ENCODE measurements at places on chromosomes 11 and 22.

DNA sequence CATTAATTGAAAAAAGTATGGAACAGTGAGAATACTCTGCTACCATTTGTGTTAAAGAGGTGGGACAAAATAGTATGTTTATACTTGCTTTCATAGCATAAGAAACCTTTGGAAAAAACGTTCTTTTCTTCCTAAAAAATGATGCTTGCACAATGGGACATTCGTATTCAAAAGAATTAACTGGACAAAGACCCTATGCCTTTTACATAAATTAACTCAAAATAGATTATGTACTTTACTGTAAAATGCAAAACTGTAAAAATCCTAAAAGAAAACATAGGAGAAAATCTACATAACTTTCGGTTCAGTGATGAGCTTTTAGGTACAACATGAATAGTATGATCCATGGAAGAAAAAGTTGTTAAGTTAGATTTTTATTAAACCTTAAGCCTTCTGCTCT lies 166.2 kb downstream of the NELL1 start:
- no peak for DNase-seq

- no peak for DNase-seq
Measured at GRCh38 chr11:117717485-117718314, 79.3 kb downstream of the DSCAML1 start.

DNA sequence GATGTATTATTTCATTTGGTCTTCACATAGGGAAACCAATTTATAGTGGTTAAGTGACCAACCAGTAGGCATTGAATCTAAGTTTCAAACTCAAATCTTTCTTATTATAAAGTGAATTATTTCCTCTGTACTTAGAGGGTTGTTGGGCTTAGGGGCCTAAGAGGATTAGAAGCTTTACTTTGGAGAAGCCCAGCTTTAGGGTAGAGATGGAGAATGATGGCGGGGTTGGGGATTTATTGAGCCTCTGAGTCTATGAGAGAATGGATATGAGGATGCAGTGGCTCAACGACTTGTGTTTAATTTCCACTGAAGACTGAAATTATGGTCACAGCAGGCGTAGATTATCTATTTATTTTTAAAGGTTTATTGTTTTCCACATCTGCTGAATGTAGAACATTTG lies 55.5 kb downstream of the CHRDL2 start:
- DNase-seq: no peak

DNA sequence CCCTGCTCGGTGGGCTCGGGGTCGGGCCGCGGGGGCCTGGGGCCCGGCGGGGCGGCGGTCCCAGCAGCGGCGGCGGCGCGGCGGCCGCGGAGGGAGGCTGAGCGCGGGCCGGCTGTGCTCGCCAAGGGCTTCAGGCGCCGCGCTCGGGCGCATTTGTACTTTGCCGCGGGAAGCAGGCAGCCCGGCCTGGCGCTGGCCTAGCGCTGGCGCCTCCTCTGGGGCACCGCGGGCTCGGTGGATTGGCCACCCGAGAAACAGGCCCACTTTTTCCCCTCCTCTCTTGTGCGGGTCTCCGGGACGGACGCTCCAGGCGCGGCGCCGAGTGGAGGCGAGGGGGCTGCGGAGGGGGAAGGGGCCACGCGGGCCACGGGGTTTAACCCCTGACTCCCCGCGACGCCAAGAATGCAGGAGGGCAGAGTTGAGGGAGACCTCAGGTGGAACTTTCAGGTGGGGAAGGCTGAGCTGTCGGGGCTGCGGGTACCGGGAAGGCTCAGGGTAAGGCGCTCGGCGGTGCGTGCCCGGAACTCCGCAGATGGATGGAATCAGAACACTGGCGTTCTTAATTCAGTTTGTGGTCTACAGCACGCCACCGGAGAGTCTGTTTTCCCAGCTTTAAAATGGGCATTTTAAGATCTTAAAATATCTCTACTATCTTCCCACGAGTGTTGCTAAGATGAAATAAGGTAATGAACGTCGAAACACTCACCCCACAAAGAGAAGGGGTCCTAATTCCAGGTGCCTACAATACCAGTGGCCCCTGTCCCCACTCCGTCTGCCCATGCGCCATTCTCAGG lies at the start of gene CHRDL2:
CHRDL2 (minus strand) TSS at position 126 of the 794 bp plus-strand sequence. CDS start 538 bp downstream, outside the sequence.
- DNase-seq: no peak

GRCh38 chr22:48927591-48927990 lies 900.1 kb downstream of the BRD1 start:
- no peak for DNase-seq

- DNase-seq: peak; percentile 80
Measured at GRCh38 chr22:49724893-49725489, 102.7 kb downstream of the BRD1 start.

- no peak for DNase-seq
Measured at GRCh38 chr11:108498816-108499408, 728 bp upstream of the POGLUT3 start.

DNA sequence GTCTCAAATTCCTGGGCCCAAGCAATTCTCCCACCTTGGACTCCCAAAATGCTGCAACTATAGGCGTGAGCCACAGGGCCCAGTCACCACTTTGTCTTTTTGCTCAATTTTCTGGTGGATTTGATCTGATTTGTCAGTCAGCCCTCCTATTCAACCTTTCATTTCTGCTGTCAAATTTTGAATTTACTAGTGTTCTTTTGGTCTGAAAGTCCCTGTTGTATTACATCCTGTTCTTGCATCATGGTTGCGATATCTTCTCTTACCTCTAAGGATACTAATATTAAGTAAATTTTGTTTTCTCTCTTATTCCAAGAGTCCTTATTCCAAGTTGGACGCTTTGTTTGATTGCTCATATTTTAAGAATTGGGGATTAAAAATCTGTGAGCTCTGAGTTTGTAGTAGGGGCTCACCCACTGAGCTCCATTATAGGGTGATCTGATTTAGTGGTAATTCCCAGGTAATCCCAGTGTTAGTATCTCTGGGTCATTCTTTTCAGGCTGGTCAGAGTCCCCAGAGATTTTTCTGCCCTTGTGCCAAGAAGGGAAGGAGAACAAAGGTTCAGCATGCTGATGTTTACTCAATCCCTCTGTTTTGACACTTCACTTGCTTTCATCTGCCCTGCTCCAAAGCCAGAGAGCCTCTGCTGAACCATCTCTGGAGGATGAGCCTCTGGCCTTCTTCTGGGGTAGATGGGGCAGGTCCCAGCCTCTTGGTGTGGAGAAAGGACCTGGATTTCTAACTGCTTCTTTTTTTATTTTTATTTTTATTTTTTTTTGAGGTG lies 10.0 kb downstream of the UPB1 start:
- DNase-seq: no peak

DNA sequence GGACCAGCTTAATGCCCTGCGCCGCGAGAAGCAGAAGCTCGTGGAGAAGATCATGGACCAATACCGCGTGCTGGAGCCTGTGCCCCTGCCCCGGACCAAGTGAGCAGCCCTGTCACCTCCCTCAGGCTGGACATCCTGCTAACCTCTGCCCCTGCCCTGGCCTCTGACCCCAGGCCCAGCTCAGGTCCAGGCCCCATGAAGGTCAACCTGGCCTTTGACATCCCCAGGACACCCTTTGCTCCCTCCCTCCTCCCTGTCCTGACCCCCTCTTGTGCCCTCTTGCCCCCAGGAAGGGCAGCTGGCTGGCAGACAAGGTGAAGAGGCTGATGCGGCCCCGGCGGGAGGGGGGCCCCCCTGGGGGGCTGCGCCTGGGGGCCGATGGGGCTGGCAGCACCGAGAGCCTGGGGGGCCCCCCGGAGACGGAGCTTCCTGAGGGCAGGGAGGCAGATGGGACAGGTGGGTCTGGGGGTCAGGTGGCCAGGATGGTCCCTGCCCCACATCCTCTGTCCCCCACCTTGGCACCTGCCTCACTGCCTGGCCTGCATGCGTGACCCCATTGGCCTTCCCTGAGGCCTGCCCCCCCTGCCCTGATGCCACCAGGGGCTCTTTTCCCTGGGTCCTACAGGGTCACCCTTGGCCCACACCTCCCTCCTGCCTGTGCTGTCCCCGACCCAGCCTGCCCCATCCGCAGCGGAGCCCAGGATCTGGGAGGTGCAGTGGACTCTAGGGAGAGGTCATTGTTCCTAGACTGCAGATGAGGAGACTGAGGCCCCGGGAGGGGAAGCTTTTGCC lies 5.1 kb upstream of the RPS6KA4 start:
- no peak for DNase-seq

- DNase-seq: no peak
Measured at GRCh38 chr11:27041141-27041899, 705 bp downstream of the BBOX1 start.

GRCh38 chr11:69073469-69073868 lies 24.7 kb downstream of the TPCN2 start:
- no peak for DNase-seq

GRCh38 chr11:75852406-75853017 lies 37.5 kb downstream of the UVRAG start:
- no peak for DNase-seq

DNA sequence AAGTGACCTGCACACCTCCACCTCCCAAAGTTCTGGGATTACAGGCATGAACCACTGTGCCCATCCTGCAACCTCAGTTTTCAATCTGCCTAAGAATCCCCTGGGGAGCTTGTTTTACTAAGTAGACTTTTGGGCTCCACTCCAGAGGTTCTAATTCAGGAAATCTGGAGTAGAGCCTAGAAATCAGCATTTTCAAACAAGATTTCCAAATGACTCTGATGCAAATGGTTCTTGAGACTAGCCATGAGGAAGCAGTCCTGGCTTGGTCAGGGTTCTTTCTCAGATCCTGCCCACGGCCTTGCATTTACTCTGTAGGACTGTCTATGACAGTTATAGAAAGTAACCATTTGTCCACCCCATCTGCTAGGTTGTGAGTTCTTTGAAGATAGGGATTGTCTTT lies 1.6 kb upstream of the KCNE3 start:
- no peak for DNase-seq

DNA sequence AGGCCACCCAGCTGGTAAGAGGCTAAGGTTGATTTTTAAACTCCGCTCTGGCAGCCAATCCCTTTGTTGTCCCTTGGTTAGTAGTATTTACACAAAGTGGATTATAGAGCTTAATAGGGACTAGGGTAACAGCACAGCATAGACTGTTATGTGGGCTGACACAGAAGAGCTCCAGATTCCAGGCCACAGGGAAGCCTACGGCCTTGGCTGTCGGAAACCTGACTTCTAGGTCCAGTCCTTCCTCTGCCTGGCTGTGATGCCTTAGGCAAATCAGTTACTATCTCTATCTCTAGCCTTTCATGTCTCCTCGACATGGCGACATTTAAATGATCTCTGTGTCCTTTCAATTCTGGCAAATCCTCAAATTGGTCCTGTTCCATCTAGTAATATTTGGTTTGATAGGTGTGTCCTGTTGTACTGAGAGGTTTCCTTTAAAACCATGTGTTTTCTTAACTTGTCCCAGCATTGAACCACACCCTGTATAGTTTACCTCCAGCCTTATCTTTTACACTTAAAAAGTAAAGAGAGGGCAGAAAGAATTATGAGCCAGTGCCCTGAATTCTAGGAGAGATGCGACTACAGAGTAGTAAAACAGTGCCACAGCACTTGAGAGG lies 4.2 kb downstream of the MMP1 start:
- DNase-seq: no peak

DNA sequence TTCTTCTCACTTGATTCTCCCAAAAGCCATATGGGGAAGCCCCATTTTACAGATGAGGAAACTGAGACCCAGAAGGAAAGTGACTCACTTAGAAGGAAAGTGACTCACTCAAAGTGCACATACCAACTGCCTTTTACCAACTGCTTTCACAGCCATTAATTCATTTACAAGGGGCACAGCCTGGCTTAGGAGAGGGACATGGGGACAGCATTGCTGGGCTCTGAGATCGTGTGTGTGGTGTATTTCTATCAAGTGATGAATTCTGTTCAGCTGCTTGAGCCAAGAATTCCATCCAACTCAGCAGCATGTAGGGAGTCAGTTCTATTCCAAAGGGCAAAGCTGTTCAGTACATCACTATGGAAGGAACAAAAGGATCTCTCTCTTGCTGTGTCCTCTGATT lies 23.5 kb upstream of the PAK1 start:
- no peak for DNase-seq

DNA sequence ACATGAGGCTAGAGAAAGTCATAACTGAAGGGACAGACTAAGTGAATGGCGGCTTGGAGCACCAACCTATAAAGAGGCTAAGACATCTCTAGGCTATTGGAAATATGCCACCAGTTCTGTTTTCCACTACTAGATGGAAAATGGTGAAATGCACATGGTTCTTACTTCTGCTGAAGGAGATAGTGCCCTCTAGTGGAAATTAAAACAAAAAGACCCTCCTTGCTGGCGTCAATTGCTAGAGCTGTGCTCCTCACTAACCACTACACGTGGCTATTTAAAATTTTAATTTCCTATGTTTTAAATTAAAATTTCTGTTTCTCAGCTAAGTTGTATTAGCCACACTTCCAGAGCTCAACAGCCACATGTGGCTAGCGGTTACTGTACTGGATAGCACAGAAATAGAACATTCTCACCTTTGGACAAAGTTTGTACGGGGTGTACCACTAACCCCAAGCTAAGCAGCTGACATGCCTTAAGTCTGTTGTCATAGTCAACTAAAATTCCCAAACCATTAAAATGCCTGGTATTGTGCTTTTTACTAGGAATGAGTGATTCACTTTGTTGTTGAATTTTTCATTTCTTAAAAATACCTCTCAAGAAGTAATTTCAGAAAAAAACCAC lies 34.1 kb upstream of the CALCA start:
- DNase-seq: peak; percentile 60
